CD8-positive, alpha-beta memory T cell (primary cell): ENCODE measurements at places on chromosomes 4 and X. TPM values are rescaled to one million over a fixed set of nuclear protein-coding genes. Genes with fewer than 3 reads are reported as not detected.

- peak; percentile 69 for DNase-seq
Observed at GRCh38 chrX:120697053-120697452, 67.2 kb upstream of the C1GALT1C1 start.

DNA sequence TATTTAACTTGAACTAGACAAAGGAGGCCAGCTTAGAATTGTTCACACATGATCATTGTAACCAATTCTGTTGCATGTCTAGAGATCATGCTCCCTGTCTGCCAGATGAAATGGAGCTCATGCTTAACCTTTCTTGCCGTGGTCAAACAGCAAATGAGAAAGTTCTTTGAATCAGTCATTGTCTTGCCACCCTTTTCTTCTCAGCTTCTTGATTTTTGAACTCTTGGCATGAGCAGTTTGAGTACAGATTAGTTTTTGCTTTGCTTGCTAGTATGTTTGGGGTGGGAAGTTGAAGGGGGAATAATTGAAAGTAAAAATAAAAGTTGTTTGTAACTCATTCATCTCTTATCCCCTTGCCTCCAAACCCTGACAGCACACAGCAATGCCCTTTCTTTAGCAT, 4.7 kb downstream of the MTM1 start:
- no peak for DNase-seq

DNA sequence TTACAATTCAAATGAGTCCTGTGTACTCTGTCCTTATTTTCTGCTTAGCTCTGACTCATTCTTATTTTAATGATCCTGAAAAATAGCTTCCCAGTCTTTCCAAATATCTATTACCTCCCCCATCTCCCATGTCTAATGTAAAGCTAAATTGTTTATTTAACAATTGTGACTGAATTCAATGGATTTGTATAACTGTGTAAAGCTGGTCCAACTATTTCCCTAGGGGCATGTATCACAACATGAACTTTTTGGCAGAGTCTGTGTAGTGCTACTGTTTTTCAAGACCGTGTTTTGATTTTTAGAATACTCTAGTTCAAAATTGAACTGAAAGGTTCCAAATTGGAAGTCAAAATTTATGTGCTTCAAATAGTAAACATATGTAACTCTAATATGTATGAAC, 67.8 kb downstream of the SPCS3 start:
- DNase-seq = no peak

DNA sequence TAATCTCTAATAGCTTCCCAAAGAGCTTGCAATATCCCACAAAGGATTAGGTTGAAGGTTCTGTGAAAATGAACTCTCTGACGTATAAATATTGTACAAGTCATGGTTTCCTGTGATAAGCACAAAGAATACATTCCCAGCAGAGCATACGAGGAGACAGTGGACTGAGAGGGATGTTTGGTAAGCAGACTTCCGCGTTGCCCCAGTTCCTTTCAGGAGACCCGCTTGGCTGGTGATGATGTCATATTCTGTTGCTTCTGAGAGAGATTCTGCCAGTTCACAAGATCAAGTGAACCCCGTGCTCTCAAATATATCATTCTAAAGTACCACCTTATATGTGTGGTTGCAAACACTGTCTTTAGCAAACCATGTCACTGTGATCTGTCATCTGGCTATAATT, 323.9 kb upstream of the CASK start:
- no peak for DNase-seq

- no peak for DNase-seq
Observed at GRCh38 chr4:53477038-53477565, 99.7 kb downstream of the FIP1L1 start.

- no peak for DNase-seq
Observed at GRCh38 chrX:31603411-31604120, 531.7 kb upstream of the FTHL17 start.

- DNase-seq = no peak
Observed at GRCh38 chr4:35771571-35771970, 472.7 kb downstream of the ARAP2 start.

VEGFC gene
- not detected for total RNA-seq

DNA sequence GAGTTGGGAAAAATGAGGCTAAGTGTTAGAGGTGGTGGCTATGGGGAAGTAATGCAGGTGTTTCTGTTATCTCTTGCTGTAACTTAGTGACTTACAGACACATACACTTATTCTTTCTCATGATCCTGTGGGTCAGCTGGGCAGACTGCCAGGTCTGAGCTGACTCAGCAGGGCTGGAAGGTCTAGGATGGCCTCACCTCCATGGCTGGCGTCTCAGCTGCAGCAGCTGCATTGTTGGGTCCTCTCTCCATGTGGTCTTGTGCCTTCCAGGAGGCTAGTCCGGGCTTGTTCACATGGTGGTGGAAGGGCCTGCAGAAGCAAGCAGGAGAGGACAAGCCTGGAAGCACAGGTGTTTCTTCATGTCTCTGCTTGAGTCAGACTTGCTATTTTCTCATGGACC, 172.7 kb downstream of the NHS start:
- no peak for DNase-seq

SOD3 gene
- not detected for total RNA-seq

DNA sequence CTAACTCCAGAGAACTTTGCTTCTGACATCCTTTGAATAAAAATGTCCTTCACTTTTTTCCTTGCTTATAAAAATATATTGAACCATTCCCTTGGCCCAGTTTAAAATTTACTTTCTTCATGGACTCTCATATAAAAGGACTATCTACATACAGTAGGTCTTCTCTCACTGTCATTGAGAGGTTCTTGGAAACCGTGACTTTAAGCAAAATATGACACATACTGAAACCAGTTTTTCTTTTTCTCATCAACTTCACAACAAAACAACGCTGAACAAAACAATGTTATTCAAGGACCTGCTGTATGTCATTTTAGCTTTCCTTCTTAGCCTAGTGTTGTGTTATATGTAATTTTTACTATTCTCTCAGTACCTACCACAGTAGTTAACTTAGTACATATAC, 496.8 kb downstream of the CENPC start:
- no peak for DNase-seq

DNA sequence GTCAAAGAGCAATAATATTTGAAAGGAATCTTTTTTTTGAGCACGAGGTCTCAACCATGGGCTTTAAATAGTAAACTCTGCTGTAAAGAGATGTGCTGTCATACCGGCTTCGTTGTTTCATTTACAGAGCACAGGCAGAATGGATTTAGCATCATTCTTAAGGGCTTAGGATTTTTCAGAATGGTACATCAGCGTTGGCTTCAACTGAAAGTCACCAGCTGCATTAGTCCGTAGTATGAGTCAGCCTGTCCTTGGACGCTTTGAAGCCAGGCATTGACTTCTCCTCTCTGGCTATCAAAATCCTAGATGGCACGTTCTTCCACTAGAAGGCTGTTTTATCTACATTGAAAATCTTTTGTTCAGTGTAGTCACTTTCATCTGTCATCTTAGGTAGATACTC, 23.6 kb downstream of the COX18 start:
- no peak for DNase-seq

ARHGAP24 gene
- not detected for total RNA-seq

DNA sequence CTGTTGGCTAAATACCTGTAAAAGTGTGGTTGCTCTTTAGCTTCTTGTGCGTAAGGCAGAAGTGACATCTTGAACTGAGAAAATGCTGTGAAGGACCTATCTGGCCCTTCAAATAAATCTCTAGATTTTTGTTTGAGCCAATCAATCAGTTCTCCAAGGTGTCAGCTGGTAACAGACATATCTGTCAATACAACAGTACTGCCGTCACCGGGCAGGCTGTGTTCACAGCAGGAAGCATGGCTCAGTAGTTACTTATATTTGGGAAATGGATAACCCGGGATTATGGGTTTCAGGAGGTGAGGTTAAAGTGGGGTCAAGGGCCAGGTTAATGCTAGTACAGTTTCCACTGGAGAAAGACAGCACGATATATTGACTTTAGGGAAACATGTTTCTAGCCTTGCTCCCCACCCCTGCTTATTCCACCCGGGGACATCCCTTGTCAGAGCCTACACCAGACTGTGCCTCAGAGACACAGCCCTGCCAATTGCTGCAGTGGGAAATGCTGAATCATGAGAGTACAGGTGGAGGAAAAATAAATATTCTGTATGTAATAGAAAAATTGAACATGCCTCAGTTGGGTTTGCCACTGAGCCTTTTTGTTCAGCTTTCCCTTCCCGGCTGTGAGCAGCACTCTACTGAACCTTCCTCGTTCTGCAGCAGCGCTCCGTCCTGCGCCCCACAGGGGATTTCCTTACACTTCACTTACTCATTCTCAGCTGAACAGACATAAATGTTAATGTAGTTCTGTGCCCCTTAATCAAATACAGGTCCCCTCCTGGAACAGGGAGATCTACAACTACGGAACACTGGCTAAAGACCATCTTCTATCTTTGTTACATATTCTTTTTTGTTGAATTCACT, 121.1 kb downstream of the MGST2 start:
- DNase-seq = no peak

DNA sequence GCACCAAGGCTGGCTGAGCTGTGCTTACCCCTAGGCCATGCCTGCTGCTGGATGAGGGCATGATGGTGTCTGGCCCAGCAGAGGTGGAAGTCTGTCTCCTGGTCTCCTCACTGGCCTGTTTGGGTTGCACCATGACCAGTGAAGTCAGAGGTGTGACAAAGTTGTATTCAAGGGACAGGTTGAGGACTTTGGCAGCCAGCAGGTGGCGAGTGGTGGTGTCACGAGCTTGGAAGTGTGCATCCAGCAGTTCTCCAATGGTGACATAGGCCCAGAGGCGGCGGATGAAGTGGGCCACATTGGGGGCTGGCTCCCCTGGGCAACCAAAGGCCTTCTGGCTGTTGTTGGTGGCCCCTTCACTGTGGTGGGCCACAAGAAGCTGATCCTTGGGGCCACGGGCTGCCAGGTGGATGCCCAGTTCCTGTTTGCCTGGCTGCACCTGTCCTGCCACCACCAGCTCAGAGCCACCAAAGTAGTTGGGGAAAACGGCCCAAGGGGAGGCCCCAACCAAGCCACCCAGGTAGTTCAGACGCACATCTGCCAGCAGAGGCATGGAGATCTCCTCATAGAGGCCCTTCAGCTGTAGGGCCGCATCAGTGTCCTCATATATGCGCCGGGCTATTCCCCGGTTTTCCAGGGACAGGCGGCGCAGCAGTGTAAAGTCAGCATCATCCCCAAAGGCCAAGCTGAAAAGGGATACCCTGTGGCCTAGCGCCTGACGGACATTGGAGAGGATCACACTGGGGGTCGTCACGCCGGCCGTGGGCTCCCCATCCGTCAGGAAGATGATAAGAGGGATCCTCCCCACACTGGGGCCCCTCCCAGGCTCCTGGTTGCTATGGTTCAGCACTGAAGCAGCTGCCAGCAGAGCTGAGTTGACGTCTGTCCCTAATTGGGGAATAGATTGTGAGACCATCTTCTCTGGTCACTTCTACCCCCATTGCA, 39.7 kb downstream of the ITIH6 start:
- no peak for DNase-seq

GRCh38 chrX:16312761-16313623, 145.7 kb downstream of the MAGEB17 start:
- DNase-seq = no peak

TCEAL9 gene
- total RNA-seq = 2.8 TPM

- peak; percentile 87 for DNase-seq
Observed at GRCh38 chr4:80184053-80184824, 13.1 kb upstream of the PRDM8 start.

DNA sequence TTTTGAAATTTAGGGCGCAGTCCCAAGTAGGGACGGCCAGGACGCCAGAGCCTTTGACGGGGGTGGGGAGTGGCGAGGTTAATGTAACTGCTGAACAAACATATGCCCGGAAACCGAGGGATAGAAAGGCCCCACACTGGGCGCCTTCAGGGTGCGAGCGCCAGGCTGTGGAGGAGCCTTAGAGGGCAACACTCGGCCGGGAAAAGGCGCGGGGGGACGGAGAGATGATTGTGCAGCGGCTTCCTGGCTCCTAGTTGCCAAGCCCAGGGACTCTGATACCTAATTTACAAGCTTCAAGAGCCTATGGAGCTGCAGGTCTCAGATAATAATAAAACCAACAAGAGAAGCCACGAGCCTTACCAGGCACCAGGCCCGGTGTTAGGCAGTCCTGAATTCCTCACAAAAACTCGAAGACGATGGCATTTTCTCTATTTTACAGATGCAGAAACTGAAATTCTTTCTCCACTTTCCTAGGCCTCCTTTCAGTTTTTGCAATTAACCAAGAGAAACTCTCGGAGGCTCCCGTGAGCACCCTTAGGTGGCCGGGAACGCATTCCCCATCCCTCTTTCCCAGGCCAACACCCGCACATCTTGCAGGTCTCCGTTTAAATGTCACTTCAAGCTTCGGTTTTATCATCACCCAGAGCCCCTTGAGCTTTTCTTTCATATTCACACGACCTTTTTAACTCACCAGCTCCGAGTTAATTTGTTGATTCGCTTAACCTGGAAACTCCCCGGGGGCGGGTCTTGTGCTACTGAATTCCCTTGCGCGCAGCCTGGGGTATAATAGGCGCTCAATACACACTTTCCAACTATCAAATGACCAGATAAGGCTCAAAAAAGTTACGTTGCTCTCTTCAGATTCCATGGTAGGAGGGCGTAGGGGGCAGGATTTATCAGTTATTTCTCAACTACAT, 6.4 kb upstream of the GSX2 start:
- no peak for DNase-seq

GRCh38 chr4:11805842-11806241, 377.1 kb upstream of the HS3ST1 start:
- DNase-seq = no peak

DNA sequence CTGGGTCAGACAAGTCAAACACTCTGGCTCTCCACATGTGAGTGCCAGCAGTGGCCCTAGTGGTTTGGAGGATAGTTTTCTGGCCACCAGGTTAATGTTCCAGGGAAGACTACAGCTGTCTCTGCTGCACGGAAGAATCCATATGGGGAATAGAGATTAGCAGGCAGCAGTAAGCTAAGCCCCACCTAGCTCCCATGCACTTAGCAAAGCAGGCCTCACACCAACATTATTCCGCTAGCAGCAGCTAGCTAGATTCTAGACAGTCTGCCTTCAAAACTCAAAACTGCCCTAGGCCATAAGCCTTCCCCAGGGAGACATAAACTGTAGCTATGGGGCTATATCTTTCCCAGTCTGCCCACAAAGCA, 203.4 kb downstream of the CHIC1 start:
- DNase-seq = no peak

TEX13D gene
- total RNA-seq = 0.29 TPM
